ENCODE measurements at places on chromosomes 11 and 22. TPM values are rescaled to one million over a fixed set of nuclear protein-coding genes. Genes with fewer than 3 reads are reported as not detected.

Gene SAA4
- not detected for total RNA-seq

Gene TNNT3
- total RNA-seq: not detected

DNA sequence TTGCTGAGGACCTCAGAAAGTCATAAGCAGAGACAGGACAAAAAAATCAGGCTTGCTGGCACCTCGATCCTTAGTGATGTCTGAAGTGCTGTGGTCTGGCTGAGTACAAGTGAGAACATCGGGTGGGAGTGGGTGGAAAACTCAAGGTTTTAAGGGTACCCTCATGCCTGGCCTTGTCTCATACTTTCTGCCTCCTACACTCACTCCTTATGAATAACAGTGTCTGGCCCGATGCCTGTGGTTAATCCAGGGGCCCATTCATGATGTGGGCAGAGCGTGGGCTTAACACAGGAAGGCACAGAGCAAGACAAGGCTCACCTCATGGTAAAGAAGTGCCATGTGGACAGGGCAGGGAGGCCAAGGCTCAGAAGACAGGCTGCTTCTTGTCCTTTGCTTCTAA lies 11.0 kb upstream of the UCP3 start:
- H3K4me1 ChIP-seq: no peaks in the 10 kb centered on the region
- H3K27me3 ChIP-seq: no peaks in the 10 kb centered on the region
- no peak overlapping the region for H3K4me3 ChIP-seq

- DNase-seq: no peak
- no peaks in the 10 kb centered on the region for H3K36me3 ChIP-seq
- H3K4me3 ChIP-seq: no peak overlapping the region
- H3K27ac ChIP-seq: no peak overlapping the region
- peaks cover 29% of the 10 kb centered on the region for H3K4me1 ChIP-seq
These were observed 14.6 kb upstream of the ADSL start for GRCh38 chr22:40331706-40332105.

GRCh38 chr11:117818041-117818873 lies 6.3 kb downstream of the FXYD2 start:
- H3K4me1 ChIP-seq: peaks cover 35% of the 10 kb centered on the region
- no peak for DNase-seq
- H3K4me3 ChIP-seq: no peak overlapping the region
- no peaks in the 10 kb centered on the region for H3K36me3 ChIP-seq

GRCh38 chr11:45162064-45162375 lies 15.6 kb downstream of the PRDM11 start:
- H3K27me3 ChIP-seq: no peaks in the 10 kb centered on the region
- no peak overlapping the region for H3K27ac ChIP-seq
- no peak for DNase-seq
- H3K36me3 ChIP-seq: no peaks in the 10 kb centered on the region
